ENCODE measurements at places on chromosomes 2 and 18. TPM values are rescaled to one million over a fixed set of nuclear protein-coding genes. Genes with fewer than 3 reads are reported as not detected.

CTAGE1 gene
- not detected for total RNA-seq

CXCR1 gene
- total RNA-seq: not detected

INSIG2 gene
- total RNA-seq: 6.9 TPM

PROKR1 gene
- not detected for total RNA-seq

CIDEA gene
- not detected for total RNA-seq

PRKRA gene
- total RNA-seq: 49.7 TPM

ASB18 gene
- not detected for total RNA-seq

FBLN7 gene
- 1.3 TPM for total RNA-seq

NRBP1 gene
- 130 TPM for total RNA-seq

GCG gene
- not detected for total RNA-seq

HOXD8 gene
- total RNA-seq: 25.5 TPM

CYP27A1 gene
- total RNA-seq: 35.2 TPM

MARCHF7 gene
- total RNA-seq: 166 TPM

CYRIA gene
- 0.24 TPM for total RNA-seq

CHRND gene
- not detected for total RNA-seq

LBH gene
- total RNA-seq: 215 TPM

TEX44 gene
- total RNA-seq: not detected

POTEJ gene
- not detected for total RNA-seq

PDK1 gene
- total RNA-seq: 26.8 TPM

ARL6IP6 gene
- total RNA-seq: 30.8 TPM

KIAA1328 gene
- 12.5 TPM for total RNA-seq

GFPT1 gene
- total RNA-seq: 56.1 TPM

IL37 gene
- total RNA-seq: not detected

PROC gene
- total RNA-seq: not detected

SPHKAP gene
- total RNA-seq: not detected

FAM110C gene
- total RNA-seq: under 0.01 TPM

IL18R1 gene
- 1.3 TPM for total RNA-seq

CREG2 gene
- total RNA-seq: under 0.01 TPM

TEKT4 gene
- total RNA-seq: not detected

EML6 gene
- 3.2 TPM for total RNA-seq

ARHGEF4 gene
- total RNA-seq: 5.5 TPM

ECEL1 gene
- total RNA-seq: not detected

Measured in hair follicle dermal papilla cell (primary cell).